MV-4-11 (cell line): ENCODE measurements at places on chromosomes 1 and 21.

GRCh38 chr21:31459457-31459856, 115.4 kb upstream of the TIAM1 start:
- DNase-seq, result no peak

- no peak for DNase-seq
Measured at GRCh38 chr1:54608566-54609230, 14.6 kb downstream of the FAM151A start.

DNA sequence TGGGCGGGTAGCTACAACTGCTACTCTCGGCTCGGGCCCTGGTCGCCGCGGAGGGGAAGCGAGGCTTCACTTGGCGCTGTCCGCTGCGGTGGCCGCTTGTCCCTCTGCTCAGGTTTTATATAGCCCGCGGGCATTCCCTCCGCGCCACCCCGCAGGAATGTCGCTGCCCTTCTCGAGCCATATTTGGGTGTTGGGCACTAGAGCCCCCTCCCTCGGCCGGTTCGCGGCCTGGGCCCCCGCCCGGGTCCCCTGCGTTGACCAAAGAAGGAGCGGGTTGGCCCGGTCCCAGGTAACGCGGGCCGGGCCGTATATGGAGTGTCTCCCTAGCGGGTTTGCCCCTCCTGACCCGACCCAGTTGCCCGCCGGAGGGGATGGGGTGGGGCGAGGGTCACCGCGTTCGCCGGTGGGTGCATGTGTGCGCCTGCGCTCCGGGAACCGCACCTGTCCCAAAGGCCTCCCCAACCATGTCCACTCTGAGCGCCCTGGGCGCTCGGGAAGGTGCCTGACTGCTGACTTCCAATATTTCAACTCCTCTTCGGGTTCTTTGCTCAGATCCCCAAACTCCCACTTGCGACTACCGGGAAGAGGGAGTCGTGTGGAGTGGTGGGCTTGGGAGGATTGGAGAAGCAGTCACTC, at the start of gene ACTA1:
ACTA1 (minus strand) TSS at position 90 of the 636 bp plus-strand sequence. CDS start 979 bp downstream, outside the sequence.
- DNase-seq, result no peak

GRCh38 chr1:96016219-96016618, 705.4 kb upstream of the PTBP2 start:
- no peak for DNase-seq

GRCh38 chr1:204728456-204728855, 42.9 kb upstream of the LRRN2 start:
- no peak for DNase-seq

DNA sequence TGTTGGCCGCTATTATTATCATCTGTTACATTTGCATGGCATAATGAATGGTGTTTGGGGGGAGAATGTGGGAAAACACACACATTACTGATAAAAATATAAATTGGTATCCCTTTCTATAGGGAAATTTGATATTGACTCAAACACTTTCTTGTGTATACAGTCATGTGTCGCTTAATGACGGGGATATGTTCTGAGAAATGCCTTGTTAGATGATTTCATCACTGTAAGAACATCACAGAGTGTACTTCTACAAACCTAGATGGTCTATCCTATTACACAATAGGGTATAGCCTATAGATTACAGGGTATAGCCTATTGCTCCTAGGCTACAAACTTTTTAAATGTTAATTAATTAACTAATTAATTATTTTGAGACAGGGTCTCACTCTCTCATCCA, 67.2 kb upstream of the B3GALNT2 start:
- DNase-seq, result peak; percentile 74

DNA sequence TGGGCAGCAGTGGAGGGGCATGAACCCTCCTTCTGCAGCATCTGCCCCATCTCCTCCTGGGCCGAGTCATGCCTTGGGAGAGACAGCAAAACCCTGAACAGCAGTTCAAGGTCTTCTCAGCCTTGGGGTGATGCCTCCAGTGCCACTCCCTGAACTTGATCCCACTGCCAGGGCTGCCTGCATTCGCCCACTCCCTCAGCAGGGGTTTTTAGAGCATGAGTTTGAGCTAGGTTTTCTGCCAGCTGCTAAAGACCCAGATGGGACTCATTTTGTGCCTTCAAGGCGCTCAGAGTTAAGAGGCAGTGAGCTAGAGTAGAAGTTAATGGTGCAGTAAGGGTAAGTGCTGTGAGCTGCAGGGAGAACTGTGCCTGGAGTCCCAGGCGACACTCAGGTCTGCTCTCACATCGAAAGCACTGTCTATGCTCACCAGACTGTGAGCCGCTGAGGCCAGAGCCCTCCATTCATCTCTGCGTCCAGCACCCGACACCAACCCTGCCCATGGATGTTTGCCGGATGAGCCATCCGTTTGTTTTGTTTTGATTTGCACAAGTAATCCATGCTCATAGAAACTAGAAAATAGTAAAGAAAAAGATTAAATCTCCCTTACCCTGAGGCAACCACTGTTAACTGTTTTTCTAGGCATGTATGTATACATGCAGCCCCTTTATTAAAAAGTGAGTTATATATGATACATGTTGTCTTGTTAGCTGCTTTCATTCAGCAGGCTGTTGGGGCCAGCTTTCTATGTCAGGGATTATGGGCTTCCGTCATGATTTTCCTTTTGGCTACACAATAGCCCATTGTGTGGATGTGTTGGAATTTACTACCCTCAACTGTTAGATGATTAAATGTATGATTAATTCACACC, 67.8 kb downstream of the VPS26C start:
- DNase-seq, result no peak

- peak; percentile 36 for DNase-seq
Measured at GRCh38 chr1:178768423-178768822, 43.4 kb downstream of the RALGPS2 start.

- DNase-seq, result no peak
Measured at GRCh38 chr1:88519156-88519555, 164.9 kb upstream of the PKN2 start.

- DNase-seq, result no peak
Measured at GRCh38 chr1:54846301-54846700, 40.7 kb downstream of the DHCR24 start.

DNA sequence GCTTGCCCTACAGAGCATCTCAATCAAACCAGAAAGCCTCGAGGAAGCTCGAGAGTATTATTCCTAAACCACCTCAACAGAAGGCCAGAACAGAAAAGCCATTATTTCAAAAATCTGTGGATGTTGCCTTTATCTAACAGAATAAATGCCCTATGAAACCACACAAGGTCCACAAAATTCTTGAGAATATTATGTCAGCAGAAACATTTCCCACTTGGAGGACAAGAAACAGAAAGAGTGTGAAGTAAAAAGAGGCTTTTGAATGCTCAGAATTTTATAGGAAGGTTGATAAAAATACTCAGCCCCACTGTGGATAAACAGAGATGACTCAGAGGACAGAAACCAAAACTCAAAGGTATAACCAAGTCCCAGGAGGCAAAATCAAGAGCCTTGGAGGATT, 146.4 kb upstream of the LRRC7 start:
- DNase-seq, result no peak

GRCh38 chr1:40204856-40205255, 42.9 kb upstream of the TMCO2 start:
- peak; percentile 57 for DNase-seq

DNA sequence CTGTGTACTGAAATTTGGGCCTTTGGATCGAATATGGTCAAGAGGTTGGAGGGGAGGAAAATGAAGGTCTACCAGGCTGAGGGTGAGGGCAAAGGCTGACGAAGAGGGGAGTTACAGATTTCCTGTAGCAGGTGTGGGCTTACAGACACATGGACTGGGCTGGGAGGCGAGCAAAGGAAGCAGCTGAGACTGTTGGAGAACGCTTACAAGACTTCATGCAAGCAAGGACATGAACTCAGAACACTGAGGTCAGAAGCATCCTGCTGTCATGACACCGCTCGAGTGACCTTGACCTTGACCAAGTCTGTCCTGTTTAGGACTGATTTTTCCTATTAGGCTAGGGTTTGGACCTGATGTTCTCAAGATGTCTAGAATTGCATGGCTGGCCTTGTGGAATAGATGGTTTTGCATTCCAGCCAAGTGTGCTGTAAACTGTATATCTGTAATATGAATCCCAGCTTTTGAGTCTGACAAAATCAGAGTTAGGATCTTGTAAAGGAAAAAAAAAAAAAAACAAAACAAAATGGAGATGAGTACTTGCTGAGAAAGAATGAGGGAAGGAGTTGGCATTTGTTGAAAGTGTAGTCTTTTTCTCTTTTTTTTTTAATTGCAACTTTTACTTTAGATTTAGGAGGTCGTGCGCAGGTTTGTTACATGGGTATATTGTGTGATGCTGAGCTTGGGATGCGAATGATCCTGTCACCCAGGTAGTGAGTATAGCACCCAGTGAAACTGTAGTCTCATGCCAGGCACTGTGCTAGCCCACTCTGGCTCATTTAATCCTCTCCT, 5.8 kb downstream of the ELF3 start:
- no peak for DNase-seq

GRCh38 chr1:221381910-221382623, 359.8 kb downstream of the DUSP10 start:
- DNase-seq, result no peak
